Prostate gland (tissue), 2 donors: ENCODE measurements at places on chromosomes 1 and 21. TPM values are rescaled to one million over a fixed set of nuclear protein-coding genes. Genes with fewer than 3 reads are reported as not detected.

S100A9 gene
- 45.2 TPM for total RNA-seq

DCDC2B gene
- total RNA-seq, result not detected

OLFML2B gene
- 29.7 TPM for total RNA-seq

SCP2 gene
- 241 TPM for total RNA-seq

GRCh38 chr1:162191396-162192305 is 122.2 kb downstream of the NOS1AP start:
- H3K27me3 ChIP-seq, result no peaks in the 10 kb centered on the region
- H3K4me1 ChIP-seq, result no peaks in the 10 kb centered on the region

DNA sequence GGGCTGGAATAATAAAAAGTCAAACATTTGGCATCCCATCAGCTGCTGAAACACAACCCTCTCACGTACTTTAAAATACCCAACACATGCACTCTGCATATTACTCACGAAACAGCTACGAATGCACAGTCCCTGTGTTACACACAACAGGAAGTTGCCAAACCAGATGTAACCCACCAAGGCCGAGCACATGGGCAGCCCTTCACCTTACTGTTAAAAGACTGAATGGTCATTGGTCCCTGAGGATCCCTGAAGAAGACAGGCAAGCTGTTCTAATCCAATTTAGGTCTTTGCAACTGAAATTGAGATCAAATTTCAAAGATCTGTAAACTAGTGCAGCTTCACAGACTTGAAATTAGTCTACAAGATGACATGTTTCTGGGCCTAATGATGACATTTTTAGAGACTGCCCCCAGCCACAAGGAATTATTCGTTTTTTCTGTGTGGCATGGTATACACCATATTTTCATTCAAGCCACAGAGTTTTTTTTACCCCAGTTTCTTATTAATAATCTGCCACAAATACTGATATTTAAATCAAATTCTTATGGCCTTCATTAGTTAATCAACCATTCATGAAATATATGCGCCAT is 25.6 kb upstream of the IER5 start:
- H3K4me3 ChIP-seq, result no peak overlapping the region
- H3K27ac ChIP-seq, result no peak overlapping the region
- H3K27me3 ChIP-seq, result no peaks in the 10 kb centered on the region
- no peaks in the 10 kb centered on the region for H3K4me1 ChIP-seq
- no peak for DNase-seq

- DNase-seq, result peak; percentile 13
- no peak overlapping the region for H3K27ac ChIP-seq
- H3K27me3 ChIP-seq, result no peaks in the 10 kb centered on the region
- no peaks in the 10 kb centered on the region for H3K4me1 ChIP-seq
- peak overlapping the region; percentile 40 for H3K4me3 ChIP-seq
- no peaks in the 10 kb centered on the region for H3K36me3 ChIP-seq
Observed at GRCh38 chr1:65265651-65266351, 43.5 kb upstream of the DNAJC6 start.

DNA sequence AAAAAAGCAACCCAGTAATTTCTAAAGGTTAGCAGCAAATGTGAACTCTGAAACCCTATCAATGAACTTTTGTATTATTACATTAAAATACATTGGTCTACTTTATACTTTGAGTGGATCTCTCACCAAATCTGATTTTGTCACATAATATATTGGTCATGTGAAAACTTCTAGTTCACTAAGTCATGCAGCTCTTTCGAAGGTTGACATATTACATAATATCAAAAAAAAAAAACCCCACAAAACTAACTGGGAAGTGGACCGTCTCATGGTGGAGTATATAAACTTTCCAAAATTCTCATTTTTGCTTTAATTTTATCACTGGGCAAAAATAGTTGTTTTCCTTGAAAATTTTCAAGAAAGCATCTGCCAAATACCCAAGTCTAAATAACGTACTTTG is 50.4 kb downstream of the GATAD2B start:
- no peak for DNase-seq
- H3K4me1 ChIP-seq, result no peaks in the 10 kb centered on the region
- H3K36me3 ChIP-seq, result no peaks in the 10 kb centered on the region
- H3K27me3 ChIP-seq, result no peaks in the 10 kb centered on the region
- no peak overlapping the region for H3K27ac ChIP-seq

- no peaks in the 10 kb centered on the region for H3K4me1 ChIP-seq
- no peak overlapping the region for H3K27ac ChIP-seq
- no peaks in the 10 kb centered on the region for H3K27me3 ChIP-seq
- no peaks in the 10 kb centered on the region for H3K36me3 ChIP-seq
- no peak for DNase-seq
- H3K4me3 ChIP-seq, result no peak overlapping the region
Observed at GRCh38 chr1:79259390-79260336, 253.1 kb upstream of the ADGRL4 start.

DNA sequence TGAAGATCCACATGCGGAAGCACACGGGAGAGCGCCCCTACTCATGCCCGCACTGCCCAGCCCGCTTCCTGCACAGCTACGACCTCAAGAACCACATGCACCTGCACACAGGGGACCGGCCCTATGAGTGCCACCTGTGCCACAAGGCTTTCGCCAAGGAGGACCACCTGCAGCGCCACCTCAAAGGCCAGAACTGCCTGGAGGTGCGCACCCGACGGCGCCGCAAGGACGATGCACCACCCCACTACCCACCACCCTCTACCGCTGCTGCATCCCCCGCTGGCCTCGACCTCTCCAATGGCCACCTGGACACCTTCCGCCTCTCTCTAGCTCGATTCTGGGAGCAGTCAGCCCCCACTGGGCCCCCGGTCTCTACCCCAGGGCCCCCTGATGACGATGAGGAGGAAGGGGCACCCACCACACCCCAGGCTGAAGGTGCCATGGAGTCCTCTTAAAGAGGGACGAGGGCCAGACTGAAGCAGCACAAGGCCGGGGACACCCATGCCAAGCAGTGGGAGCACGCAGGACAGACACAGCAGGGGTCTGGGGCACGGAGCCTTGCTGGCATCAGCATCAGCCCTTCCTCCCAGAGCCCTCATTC is 13.7 kb downstream of the ZBTB7B start:
- no peak for DNase-seq
- H3K4me3 ChIP-seq, result no peak overlapping the region
- peaks cover 24% of the 10 kb centered on the region for H3K4me1 ChIP-seq

DNA sequence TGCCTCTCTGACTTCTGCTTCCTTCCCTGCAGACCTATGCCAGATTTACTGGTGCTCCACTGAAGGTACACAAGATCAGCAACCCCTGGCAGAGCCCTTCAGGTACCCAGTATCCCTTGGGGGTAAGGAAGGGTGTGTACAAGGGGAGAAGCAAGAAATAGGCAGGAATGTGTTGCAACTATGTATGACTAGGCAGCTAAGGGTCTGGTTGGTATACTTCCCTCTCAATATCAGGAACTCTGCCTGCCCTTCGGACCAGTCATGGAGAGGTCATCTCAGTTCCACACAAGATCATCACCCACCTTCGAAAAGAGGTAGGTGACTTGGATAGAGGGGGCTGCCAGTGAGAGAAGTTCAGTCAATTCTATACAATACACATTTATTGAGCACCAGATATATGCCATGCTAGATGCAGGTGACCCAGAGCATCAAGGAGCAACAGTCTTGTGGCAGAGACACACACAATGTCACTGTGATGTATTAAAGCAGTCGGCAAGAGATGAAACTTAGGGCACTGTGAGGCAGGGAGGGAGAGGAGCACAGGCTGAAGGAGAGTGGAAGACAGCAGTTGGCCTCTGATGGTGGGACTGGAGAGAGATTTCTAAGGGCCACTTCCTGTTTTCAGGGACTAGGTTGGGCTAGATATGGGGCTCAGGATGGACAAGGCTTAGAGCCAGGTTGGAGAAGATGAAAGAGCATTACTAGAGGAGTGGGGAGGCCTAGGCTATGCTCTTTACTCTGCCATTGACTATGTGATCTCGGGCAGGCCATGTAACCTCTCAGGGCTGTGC is 2.0 kb downstream of the MTX1 start:
- no peaks in the 10 kb centered on the region for H3K36me3 ChIP-seq
- no peak overlapping the region for H3K27ac ChIP-seq
- no peaks in the 10 kb centered on the region for H3K27me3 ChIP-seq
- no peak for DNase-seq

- H3K27ac ChIP-seq, result peak overlapping the region; percentile 90
- H3K36me3 ChIP-seq, result no peaks in the 10 kb centered on the region
- peaks cover 46% of the 10 kb centered on the region for H3K4me1 ChIP-seq
- no peaks in the 10 kb centered on the region for H3K27me3 ChIP-seq
- no peak overlapping the region for H3K4me3 ChIP-seq
Observed at GRCh38 chr1:25568834-25569596, 25.6 kb downstream of the LDLRAP1 start.

DNA sequence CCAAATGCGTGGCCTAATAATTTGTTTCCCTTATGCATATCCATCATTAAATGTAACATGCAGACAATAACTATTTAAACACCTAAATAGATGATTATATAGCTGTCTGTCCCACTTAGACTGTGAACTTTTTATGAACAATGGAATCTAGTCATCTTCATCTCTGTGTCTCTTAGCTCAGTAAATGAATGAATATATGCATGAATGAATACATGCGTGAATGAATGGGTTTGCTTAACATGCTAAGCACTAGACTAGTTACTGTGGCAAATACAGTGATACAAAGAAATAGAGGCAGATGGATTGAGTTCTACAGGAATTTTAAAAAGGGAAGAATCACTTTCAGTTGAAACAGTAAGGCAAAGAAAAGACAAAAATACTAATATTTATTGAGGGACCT is 232.0 kb downstream of the FGGY start:
- H3K36me3 ChIP-seq, result no peaks in the 10 kb centered on the region
- H3K27me3 ChIP-seq, result no peaks in the 10 kb centered on the region
- no peak for DNase-seq
- no peak overlapping the region for H3K27ac ChIP-seq
- H3K4me3 ChIP-seq, result no peak overlapping the region
- no peaks in the 10 kb centered on the region for H3K4me1 ChIP-seq
